HCT116 (cell line): ENCODE measurements at places on chromosomes 2 and 18. TPM values are rescaled to one million over a fixed set of nuclear protein-coding genes. Genes with fewer than 3 reads are reported as not detected.

- no peaks in the 10 kb centered on the region for H3K27me3 ChIP-seq
- H3K27ac ChIP-seq: no peak overlapping the region
- H3K4me1 ChIP-seq: peaks cover 6% of the 10 kb centered on the region; the same call in 1 of the 2 replicates
- peaks cover 19% of the 10 kb centered on the region for H3K36me3 ChIP-seq
- DNase-seq: no peak
These were observed 47.5 kb downstream of the RHBDD1 start for GRCh38 chr2:226883296-226883795.

GRCh38 chr2:238467062-238467461, 40.3 kb downstream of the ASB1 start:
- no peaks in the 10 kb centered on the region for H3K36me3 ChIP-seq
- H3K4me3 ChIP-seq: no peak overlapping the region
- H3K27ac ChIP-seq: no peak overlapping the region
- H3K27me3 ChIP-seq: no peaks in the 10 kb centered on the region

GRCh38 chr2:238895891-238896600, 48.2 kb downstream of the TWIST2 start:
- H3K4me3 ChIP-seq: peak overlapping the region; percentile 38; the same call in 1 of the 2 replicates
- H3K27ac ChIP-seq: no peak overlapping the region; the same call in 1 of the 2 replicates
- no peaks in the 10 kb centered on the region for H3K36me3 ChIP-seq

GRCh38 chr2:30636311-30636710, 170.9 kb downstream of the CAPN13 start:
- H3K36me3 ChIP-seq: no peaks in the 10 kb centered on the region
- H3K27ac ChIP-seq: no peak overlapping the region
- H3K4me1 ChIP-seq: no peaks in the 10 kb centered on the region
- no peak overlapping the region for H3K4me3 ChIP-seq

DNA sequence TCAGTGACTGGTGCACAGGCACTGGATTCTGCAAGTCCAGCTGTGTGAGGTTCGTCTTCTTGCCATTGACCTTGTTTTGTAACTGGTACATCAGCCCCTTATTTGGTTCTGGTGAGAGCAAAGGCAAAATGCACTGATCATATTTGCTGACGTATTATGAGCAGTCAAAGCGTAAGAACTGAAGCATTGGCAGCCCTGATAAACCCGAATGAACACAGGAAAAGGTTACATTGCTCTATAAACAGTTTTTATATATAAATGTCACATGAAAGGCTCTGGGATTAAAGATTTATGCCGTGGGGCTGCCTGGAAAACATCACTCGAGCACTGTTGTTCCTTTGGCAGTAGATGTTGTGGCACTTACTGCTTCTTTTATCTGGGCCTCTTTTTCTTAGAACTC, 167.9 kb downstream of the IRS1 start:
- peak overlapping the region; percentile 64 for H3K27ac ChIP-seq
- no peaks in the 10 kb centered on the region for H3K27me3 ChIP-seq
- DNase-seq: no peak
- H3K4me3 ChIP-seq: no peak overlapping the region
- H3K4me1 ChIP-seq: peaks cover 16% of the 10 kb centered on the region; the same call in 1 of the 2 replicates

DNA sequence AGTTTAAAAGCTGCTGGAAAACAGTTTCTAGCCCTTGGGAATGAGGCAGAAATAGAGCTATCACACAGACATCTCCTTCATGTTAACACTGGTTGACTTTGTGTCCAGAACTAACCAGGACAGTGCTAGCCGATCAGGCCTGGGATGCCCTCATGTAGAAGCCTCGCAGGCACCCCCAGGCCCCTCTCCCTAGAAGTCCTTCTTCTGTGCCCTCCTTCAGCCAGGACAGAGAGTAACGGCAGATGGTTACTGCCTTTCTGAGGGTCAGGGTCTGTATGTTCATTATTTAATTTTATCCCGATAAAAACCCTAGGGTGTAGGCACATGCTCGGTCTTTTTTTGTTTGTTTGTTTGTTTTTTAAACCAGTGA, 10.7 kb upstream of the RPL31 start:
- no peak overlapping the region for H3K27ac ChIP-seq
- H3K4me1 ChIP-seq: no peaks in the 10 kb centered on the region
- H3K4me3 ChIP-seq: no peak overlapping the region
- no peaks in the 10 kb centered on the region for H3K27me3 ChIP-seq

- no peaks in the 10 kb centered on the region for H3K27me3 ChIP-seq
- no peak for DNase-seq
- no peak overlapping the region for H3K27ac ChIP-seq
- no peaks in the 10 kb centered on the region for H3K36me3 ChIP-seq
These were observed 24.2 kb downstream of the CENPA start for GRCh38 chr2:26809876-26810577.

GRCh38 chr2:8438476-8438875, 243.4 kb upstream of the ID2 start:
- H3K36me3 ChIP-seq: no peaks in the 10 kb centered on the region
- no peaks in the 10 kb centered on the region for H3K27me3 ChIP-seq
- no peak for DNase-seq
- peaks cover 3% of the 10 kb centered on the region; the same call in 1 of the 2 replicates for H3K4me1 ChIP-seq
- no peak overlapping the region for H3K4me3 ChIP-seq

DNA sequence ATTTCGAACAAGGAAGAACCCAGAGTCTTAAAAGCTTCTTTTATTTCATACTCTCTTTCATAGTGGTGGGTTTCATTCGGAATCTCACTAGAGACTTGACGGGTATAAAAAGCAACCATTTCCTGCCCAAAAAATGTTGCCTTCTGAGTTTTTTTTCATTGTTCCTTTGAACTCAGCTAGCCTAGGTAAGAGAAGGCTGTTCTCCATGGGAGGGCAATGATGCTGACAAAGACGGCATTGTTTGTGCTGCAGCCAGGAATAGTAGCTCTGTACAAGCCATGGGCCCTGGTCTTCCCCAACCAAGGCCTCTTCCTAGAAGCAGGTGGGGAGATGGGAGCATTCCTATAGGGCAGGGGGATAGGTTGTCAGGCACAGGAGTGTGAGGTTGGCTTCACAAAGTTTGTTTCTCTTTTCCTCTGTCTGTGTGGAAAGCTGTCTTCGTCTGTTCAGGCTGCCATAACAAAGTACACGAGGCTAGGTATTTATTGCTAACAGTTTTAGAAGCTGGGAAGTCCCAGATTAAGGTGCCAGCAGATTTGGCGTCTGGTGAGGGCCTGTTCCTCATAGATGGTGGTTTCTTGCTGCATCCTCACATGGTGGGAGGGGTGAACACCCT, 405.1 kb downstream of the NBAS start:
- no peak overlapping the region for H3K27ac ChIP-seq
- DNase-seq: no peak
- H3K4me1 ChIP-seq: no peaks in the 10 kb centered on the region
- H3K36me3 ChIP-seq: no peaks in the 10 kb centered on the region
- H3K27me3 ChIP-seq: peaks cover 3% of the 10 kb centered on the region; the same call in 1 of the 2 replicates

GRCh38 chr2:31319406-31320175, 85.6 kb downstream of the EHD3 start:
- H3K36me3 ChIP-seq: no peaks in the 10 kb centered on the region
- H3K27ac ChIP-seq: no peak overlapping the region
- no peak for DNase-seq
- no peak overlapping the region for H3K4me3 ChIP-seq

- no peak overlapping the region for H3K27ac ChIP-seq
- H3K4me1 ChIP-seq: no peaks in the 10 kb centered on the region
- H3K36me3 ChIP-seq: no peaks in the 10 kb centered on the region
- H3K4me3 ChIP-seq: no peak overlapping the region
- H3K27me3 ChIP-seq: peaks cover 53% of the 10 kb centered on the region
These were observed 190.5 kb downstream of the CLIP4 start for GRCh38 chr2:29305762-29306161.

DNA sequence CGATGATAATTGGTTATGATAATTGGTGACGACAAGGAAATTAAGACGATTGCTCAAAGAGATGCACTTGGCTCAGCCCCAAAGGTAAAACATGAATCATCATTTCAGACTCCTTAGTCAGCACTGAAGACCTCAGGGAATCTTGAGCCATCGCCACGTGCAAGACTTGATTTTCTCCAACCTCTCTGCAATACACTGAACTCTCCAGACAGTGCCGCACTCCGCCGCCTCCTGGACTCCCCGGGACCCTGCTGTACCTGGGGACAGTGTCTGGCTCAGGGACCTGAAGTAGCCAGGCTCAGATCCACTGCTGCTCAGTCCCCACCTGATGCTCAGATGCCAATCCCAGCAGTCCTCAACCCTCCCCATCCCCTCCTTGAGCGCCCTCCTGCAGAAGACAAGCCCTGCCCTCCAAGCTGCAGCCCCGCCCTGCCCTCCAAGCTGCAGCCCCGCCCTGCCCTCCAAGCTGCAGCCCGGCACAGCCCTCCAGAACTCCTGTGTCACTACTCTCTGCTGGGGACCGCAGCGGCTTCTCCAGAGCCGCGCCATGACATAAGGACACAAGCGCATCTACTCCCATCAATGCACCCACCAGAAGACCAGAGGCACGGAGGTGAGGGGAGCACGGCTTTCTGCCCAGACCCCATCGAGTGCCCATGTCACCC, 1.1 kb downstream of the TMEM18 start:
- peaks cover 18% of the 10 kb centered on the region for H3K36me3 ChIP-seq
- H3K27ac ChIP-seq: peak overlapping the region; percentile 64
- H3K4me3 ChIP-seq: peak overlapping the region; percentile 78

DNA sequence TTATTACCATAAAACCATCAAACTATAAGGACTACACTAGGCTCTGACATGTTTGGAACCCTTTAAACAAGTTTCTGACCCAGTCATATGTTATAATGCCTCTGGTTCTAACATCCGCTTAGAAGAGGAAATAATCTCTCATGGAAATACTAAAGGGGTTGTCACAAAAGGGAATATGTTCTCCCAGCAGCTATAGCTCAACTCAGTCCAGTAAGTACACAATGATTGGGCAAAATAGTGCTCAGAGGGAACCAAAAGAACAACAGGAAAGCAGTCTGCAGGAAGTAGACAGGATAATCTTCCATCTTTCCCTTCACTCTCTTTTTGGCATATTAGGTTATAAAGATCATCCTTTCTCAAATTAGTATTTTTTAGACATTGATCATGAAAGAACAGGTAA, 4.3 kb downstream of the SRBD1 start:
- H3K4me1 ChIP-seq: peaks cover 5% of the 10 kb centered on the region
- no peaks in the 10 kb centered on the region for H3K27me3 ChIP-seq
- H3K36me3 ChIP-seq: peaks cover 8% of the 10 kb centered on the region; the same call in 1 of the 2 replicates
- H3K4me3 ChIP-seq: no peak overlapping the region
- no peak overlapping the region for H3K27ac ChIP-seq

DNA sequence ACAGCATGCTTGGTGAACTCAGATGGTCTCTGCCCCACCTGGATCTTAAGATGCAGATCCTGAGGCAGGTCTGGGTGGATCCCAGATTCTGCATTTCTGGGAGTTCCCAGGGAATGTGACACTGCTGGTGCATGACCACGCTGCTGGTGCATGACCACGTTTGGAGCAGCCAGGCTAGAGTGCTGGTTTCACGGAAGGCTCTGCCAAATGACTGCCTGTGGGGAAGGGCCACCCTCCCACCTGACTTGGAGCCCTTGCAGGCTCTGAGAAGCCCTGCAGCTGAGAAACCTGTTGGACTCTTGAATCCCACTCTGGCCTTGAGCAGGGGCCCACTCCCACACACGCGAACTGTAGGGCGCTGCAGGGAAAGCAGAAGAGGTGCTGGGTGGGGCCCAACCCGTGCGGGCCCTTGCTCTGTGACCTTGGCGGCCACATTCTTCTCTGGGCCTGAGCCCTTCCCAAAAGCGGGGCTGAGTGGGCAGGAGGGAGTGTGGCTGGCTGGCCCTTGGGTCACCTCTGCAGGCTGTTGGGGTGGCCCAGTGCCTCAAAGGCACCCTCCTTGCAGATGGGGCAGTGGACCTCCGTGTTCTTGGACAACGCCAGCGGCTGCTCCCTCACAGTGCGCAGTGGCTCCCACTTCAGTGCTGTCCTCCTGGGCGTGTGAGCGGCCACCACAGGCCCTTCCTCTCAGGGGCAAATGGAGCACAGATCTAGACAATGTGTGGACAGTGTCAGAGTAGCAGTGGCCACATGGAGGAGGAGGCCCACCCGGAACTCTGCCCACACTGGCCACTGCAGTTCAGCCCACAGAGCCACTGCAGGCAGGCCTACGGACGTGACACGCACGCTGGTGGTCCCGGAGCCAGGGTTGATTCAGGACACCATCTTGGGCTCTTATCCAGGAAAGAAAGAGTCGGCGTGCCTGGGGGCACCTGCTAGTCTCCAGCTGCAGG, 7.9 kb downstream of the ERFE start:
- no peaks in the 10 kb centered on the region for H3K27me3 ChIP-seq
- no peak overlapping the region for H3K27ac ChIP-seq
- H3K4me3 ChIP-seq: no peak overlapping the region
- H3K4me1 ChIP-seq: 0 out of 2 replicates have a peak, but pooled peaks cover 2% of the 10 kb centered on the region
- H3K36me3 ChIP-seq: peaks cover 5% of the 10 kb centered on the region; the same call in 1 of the 2 replicates

DNA sequence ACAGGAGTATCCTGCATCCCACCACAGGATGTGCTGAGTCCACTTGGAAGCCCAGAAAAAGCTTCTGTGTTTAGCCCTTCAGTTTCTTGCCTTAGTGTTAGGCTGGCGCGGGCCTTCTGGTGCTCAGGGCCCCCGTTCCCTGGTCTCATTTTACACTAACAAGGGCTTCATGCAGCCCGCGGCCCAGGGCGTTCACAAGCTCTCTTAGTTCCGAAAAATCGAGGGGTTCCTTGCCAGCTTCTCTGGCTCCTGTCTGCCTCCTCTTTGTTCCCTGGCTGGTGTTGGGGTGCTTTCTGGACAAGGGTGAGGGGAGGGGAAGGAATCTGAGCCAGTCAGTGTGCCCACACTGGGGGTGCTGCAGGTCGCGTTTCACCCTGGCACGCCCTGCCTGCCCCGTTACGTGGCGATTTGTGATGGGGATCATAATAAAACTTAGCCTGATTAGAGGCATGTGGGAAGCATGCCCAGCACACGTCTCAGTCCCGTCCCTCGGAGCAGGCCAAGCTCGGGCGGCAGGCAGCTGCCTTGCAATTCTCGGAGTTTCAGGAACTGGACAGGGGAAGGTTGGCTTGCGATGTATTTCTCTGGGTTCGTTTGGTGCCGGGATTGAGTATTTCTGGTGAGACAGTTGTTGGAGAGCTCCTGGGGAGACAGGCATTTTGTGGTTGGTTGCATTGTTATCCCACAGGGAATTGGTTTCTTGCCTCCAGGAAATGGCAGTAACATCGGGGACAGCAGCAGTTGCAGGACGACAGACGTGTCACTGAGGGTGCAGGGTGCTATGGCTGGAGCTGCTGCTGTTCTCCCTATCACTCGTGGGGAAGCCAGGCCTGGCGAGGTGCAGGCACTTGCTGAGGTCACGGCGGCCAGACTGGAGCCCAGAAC, 22.9 kb downstream of the SH3BP4 start:
- H3K27me3 ChIP-seq: no peaks in the 10 kb centered on the region
- no peak overlapping the region for H3K4me3 ChIP-seq
- H3K4me1 ChIP-seq: peaks cover 75% of the 10 kb centered on the region
- no peak for DNase-seq

GRCh38 chr2:172282944-172283343, 144.4 kb upstream of the ITGA6 start:
- H3K4me1 ChIP-seq: peaks cover 15% of the 10 kb centered on the region
- DNase-seq: no peak
- no peaks in the 10 kb centered on the region for H3K36me3 ChIP-seq

The FAP gene
- not detected for total RNA-seq

The TSHZ1 gene
- 5.7 TPM for total RNA-seq

The POLE4 gene
- total RNA-seq: 25.6 TPM

The SIX2 gene
- 0.54 TPM for total RNA-seq

The NBAS gene
- total RNA-seq: 32.8 TPM

The IL1R1 gene
- total RNA-seq: 5.3 TPM

The KIF5C gene
- 6.5 TPM for total RNA-seq

The SERPINB8 gene
- total RNA-seq: 5.9 TPM

The RAD51AP2 gene
- total RNA-seq: 0.10 TPM

The CAPN13 gene
- 0.25 TPM for total RNA-seq

The WBP1 gene
- 64.7 TPM for total RNA-seq

The DNMT3A gene
- 14.3 TPM for total RNA-seq

The FHOD3 gene
- 4.0 TPM for total RNA-seq
